PC-3 (cell line): ENCODE measurements at places on chromosomes 6 and 20. TPM values are rescaled to one million over a fixed set of nuclear protein-coding genes. Genes with fewer than 3 reads are reported as not detected.
A peak's percentile ranks its signal among the peaks of the same experiment; 100 is the strongest.

The TRERF1 gene
- total RNA-seq, result 13.7 and 13.9 TPM in 2 replicates

GRCh38 chr6:163530406-163530805, 115.9 kb downstream of the QKI start:
- no peaks in the 10 kb centered on the region for H3K27me3 ChIP-seq
- no peak overlapping the region for H3K4me3 ChIP-seq
- no peak overlapping the region for H3K27ac ChIP-seq
- no peaks in the 10 kb centered on the region for H3K36me3 ChIP-seq

DNA sequence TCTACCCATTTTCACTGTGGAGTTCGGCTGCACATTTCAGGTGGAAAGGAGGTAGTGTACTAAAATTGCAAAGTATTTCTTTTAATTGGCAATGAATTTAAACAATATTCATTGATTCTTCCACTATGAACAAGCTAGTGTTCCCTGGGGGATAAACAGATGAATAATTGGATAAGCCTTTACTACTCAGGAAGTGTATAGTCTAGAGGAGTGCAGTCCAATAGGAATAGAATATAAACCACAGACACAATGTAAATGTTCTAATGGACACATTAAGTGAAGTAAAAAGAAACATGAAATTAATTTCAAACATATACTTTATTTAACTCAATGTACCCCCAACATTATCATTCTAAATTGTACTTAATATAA, 28.7 kb downstream of the SGK1 start:
- H3K27me3 ChIP-seq, result no peaks in the 10 kb centered on the region
- no peak overlapping the region for H3K4me3 ChIP-seq
- peak overlapping the region; percentile 66 for H3K27ac ChIP-seq

The VARS2 gene
- 66.5 and 87.8 TPM in 2 replicates for total RNA-seq

The MOCS1 gene
- total RNA-seq, result 6.0 and 8.6 TPM in 2 replicates
